ENCODE measurements at places on chromosomes 7 and 10.

GRCh38 chr10:29377333-29377961, 88.6 kb downstream of the LYZL1 start:
- DNase-seq = no peak

DNA sequence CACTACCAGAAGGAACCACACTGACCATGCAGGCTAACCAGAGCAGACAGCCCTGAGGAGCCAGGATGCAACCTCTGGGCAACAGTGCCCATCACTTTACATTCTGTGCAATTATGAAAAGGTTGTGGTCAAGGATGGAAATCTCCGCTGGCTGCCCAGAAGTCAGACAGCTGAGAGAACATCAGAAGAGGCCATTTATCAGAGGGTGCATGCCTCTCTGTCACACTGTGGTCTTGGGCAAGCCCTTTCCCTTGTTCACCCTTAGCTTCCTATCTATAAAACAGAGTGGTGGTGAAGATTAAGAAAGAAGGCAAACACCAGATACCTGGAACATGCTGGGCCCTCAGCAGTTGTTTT, 120.7 kb upstream of the GDF10 start:
- DNase-seq = no peak

DNA sequence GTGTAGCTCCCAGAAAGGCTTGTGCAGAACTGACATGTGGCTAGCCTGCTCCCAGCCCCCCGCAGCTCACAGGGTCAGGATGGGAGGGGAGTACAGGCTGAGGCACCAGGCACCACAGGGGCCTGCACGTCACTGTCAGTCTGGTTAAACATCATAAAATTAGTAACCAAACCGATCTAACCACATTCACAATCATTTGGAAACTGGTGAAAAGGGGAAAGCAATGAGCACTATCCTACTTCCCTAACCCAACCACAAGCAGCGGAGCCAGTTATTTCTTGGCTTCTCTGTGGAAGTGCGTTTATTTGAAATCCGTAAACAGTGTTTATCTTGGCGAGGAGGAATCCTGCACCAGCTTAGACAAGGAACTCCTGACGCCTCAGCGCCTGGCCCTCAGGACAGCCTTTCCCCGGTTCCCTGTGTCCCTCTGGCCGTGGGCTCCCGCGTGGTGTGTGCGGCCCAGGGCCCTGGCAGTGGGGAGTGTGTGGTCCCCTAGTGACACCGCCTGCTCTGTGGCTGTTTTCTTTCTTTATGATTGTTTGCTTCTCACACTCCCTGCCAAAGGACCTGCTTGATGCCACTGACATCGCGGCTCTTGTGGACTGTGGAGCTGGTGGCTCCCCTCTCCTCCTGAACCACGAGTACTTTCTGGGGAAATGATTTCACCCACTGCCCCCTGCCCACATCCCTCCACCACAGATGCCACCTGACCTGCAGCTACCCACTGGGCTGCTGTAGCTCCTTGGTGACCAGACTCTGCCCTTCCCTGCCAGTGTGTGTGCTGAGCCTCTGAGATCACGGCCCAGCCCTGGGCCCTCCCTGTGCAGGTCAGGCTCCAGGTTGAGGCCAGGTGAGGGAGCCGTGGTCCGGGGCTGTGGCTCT, 38.0 kb downstream of the INPP5A start:
- DNase-seq = no peak

- DNase-seq = no peak
Observed at GRCh38 chr7:107312418-107312817, 143.6 kb downstream of the HBP1 start.

GRCh38 chr7:66138994-66139752, 24.5 kb downstream of the CRCP start:
- DNase-seq = no peak

DNA sequence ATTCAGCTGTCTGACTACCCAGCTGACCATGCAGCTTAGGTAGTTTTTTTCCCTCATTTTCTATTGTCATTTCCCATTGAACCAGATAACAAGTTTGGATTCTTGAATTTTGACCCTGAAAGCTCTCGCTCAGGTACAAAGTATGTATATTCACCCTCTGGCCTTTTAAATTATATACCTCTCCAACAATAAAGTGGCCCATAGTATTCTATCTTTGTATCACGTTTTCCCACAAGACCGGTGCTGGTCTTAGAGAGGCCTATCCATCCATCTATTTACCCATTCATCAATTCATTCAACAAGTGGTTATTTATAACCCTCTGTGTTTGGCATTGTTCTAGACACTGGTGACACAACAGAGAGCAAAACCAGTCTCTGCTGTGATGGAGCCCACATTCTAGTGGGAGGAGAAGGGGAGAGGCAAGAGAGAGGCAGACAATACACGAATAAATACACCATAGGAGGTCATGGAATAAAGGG, 35.2 kb upstream of the NPSR1 start:
- no peak for DNase-seq

- no peak for DNase-seq
Observed at GRCh38 chr10:111222961-111223360, 146.1 kb downstream of the ADRA2A start.

GRCh38 chr10:80413271-80413996, 5.1 kb downstream of the PRXL2A start:
- no peak for DNase-seq

GRCh38 chr10:86293396-86293791, 73.2 kb downstream of the GRID1 start:
- DNase-seq = no peak

- no peak for DNase-seq
Observed at GRCh38 chr10:74640134-74640921, 186.1 kb upstream of the KAT6B start.

- no peak for DNase-seq
Observed at GRCh38 chr7:150515248-150516147, 826 bp downstream of the GIMAP7 start.

DNA sequence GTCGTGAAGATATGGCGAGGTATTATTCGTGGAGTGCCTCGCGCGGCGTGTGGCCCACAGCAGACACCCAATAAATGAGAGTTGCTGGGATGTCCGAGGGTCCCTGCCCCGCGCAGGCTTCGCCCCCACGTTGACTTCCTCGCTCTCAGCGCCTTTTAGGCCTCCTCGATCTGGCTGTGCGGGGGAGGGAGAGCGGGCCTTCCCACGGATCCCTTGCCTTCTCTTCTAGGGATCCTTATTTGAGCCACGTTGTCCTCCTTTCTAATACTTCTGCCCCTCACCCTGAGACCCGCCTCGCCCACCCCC, 660 bp downstream of the VCL start:
- DNase-seq = peak; percentile 3

- DNase-seq = no peak
Observed at GRCh38 chr10:99761365-99761764, 21.1 kb upstream of the ABCC2 start.

DNA sequence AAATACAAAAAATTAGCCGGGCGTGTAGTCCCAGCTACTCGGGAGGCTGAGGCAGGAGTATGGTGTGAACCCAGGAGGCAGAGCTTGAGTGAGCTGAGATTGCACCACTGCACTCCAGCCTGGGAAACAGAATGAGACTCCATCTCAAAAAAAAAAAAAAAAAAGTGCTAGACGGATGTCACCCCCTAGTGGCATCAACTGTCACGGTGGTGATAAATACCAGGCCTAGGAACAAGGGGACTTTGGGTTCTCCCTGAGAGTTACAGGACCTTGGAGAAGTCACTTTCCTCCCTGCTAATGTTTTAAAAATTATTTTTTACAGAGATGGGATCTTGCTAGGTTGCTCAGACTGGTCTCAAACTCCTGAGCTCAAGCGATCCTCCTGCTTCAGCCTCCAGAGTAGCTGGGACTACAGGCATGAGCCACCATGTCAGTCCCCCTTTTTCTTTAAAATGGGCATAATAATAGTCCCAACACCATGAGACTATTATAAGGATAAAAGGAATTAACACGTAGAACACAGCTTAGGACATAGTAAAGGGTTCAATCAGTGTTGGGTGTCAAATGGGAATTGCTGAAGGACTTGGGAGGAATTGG, 2.6 kb upstream of the TMEM130 start:
- DNase-seq = no peak

DNA sequence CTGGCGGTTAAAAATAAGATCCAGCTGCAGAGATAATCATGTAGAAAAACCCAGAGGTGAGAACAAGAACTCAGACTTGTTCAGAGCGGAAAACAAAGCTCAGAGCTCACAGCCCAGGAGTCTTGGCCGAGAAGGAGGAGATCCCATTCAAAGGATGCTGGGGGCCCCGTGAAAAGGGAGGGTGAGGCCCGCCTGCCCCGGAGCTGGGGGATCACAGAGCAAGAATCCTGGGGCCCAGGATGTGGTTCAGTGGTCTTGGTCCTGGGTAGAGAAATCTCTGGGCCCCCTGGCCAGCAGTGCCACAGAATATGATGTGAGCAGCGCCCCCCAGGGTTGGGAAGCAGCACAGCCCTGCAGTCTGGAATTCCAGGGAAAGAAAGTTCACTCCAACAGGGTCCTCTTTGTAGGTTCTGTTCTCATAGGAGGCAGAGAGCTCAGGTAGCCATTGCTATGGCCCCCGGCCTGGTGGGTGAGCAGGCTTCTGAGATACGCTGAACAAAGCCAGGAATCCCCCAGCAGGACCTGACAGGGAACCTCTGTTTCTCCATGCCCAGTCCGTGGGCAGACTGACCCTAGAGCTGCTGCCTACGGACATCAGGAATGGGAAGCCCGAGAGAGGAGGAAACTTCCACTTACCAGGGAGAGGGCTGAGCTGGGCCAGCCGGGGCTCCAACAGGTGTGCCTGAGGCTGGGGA, 77.7 kb upstream of the GNA12 start:
- no peak for DNase-seq

- no peak for DNase-seq
Observed at GRCh38 chr7:138442822-138443221, 17.2 kb upstream of the TRIM24 start.

DNA sequence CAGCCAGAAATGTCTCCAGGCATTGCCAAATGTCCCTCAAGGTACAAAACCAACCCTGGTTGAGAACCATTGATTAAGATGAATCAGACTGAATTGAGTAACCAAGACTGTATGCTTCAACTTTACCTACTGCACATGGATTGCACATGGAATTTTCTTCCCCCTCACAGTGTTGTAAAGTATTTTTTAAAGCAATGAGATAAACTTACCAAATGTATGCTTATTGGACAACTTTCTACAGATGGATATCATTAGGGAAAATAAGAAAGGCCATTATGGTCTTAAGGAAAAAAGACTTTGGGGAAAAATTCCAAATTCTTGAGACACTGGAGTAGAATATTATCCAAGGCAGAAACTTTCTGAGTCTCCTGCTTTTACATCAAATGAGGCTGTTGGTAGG, 20.9 kb upstream of the MTPN start:
- DNase-seq = no peak

DNA sequence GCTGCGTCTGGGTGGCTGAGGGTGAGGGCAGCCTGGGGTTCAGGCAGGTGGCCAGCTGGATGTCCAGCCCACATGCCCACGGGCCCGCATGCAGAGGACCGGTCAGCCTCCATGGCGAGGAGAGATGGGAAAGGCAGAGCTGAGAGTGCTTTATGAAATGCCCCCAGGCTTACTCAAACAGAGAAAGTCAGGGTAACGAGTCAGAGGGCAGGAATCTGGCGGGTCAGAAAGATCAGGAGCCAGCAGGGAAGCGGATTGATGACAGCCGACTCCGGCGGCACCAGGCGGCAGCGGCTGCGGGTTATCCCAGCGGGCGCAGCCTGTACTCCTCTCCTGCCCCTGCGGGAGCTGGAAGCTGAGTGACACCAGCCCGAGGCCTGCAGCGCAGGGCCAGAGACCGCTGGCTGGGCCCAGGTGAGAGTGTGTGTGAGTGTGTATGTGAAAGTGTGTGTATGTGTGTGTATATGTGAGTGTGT, 13.4 kb downstream of the SLC13A4 start:
- no peak for DNase-seq

DNA sequence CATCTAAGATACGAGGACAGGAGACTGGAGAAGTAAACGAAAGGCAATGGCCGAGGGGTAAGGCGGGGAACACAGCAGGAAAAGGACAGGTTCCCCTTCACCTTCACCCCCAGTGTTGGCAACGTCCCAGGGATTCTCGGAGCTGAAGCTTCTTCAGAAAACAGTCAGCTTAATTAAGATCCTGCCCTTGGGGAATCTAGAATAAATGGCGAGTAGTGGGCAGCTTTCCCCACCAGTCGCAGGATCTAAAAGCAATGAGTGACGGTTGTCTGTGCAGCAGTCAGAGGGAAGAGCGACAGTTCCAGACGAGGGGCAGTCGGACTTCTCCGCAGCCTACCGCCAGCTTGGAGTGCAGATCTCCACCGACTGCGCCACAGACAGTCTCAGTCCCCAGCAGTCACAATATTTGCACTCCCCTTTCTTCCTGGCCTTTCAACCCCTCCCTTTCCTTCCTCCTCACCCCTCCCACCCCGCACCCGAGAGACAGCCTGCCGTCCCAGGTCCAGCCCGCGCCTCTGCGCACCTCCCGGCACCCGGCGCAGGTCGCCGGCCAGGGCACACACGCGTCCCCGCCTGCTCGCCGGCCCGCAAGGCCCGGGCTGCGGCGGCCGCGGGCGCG, 10.9 kb upstream of the SP8 start:
- DNase-seq = no peak

- no peak for DNase-seq
Observed at GRCh38 chr10:66917104-66917503, 8.7 kb upstream of the LRRTM3 start.

- no peak for DNase-seq
Observed at GRCh38 chr10:104766341-104766740, 125.3 kb downstream of the SORCS3 start.

- DNase-seq = no peak
Observed at GRCh38 chr10:10589540-10590303, 427.9 kb upstream of the CELF2 start.

- no peak for DNase-seq
Observed at GRCh38 chr10:88270061-88270808, 312.9 kb downstream of the RNLS start.

DNA sequence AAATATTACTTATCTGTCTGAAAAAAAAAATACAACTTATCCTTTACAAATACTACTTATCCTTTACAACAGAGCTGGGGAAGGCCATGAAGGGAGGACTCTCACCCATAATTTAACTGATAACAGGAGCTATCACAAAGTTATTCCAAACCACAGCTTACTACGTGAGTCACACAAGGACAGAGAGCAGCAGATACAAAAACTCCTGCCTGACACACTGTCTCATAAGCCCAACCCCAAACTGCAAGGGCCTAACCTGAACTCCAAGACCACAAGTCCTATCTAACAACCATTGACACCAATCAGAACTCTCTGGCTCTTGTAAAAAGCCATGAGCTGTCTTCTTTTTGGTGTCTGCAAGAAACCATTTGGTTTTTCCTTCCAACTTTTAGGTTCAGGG, 28.5 kb upstream of the CXCL12 start:
- no peak for DNase-seq

GRCh38 chr7:142745091-142745635, 4.1 kb upstream of the PRSS1 start:
- DNase-seq = no peak

GRCh38 chr10:5089865-5090264, 4.3 kb upstream of the AKR1C3 start:
- DNase-seq = no peak

Data from activated T-helper 9 cell treated with anti-CD3 and anti-CD28 coated beads, Interleukin-2, amount 50 U/mL, for 16 hours (primary cell).